ENCODE measurements at places on chromosomes 2 and 18.
A peak's percentile ranks its signal among the peaks of the same experiment; 100 is the strongest.

GRCh38 chr2:2095360-2096093, 235.5 kb downstream of the MYT1L start:
- DNase-seq: no peak

DNA sequence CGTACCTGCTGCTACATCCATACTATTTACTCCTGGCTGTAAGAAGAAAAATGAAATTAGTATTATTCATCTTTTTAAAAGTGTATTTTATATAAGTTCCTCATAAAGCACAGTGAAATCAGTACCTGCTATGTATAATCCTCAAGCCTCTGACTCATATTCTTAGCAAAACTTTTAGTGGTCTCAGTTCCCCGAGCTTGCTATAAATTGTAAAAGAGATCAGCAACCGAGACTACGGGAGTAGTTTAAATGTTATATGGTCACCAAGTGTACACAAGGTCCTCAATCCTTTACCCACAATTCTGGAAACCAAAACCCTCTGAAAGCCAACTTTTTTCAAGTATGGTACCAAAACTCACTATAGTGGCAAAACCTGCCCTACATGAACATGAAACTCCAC, 24.2 kb downstream of the PRPF40A start:
- no peak for DNase-seq

GRCh38 chr18:703213-703967, 9.0 kb downstream of the ENOSF1 start:
- DNase-seq: no peak

DNA sequence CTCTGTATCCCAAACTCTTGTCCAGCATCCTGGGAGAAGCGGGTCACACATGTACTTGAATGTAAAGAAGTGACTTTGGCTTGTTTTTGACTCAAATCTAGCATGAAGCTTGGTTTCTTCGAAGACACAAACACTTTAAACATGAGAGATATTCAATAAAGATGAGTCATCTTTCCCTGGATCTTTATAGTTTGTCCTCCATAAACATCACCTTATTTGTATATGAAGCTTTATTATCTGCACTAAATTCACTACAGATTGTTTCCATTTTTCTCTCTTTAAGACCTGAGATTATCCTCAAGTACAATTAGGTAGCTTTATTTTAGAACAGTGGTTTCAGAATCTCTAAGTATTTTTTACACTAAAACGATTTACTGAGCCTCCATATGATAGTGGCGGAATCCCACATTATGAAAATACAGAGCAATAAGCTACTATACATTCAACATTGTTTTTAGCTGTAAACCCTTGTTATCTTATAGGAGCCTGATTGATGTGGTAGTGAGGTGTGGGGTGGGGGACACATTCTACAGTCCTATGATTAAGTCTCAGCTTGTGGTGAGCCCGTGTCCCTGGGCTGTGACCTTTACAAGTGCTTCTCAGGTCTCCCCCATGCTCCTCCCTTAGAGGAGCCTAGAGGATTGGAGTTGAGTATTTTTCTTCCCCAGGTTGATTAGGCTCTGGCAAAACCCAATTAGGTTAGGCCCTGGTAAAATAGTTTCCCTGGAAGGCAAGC, 79.6 kb upstream of the RAPGEF4 start:
- DNase-seq: no peak

DNA sequence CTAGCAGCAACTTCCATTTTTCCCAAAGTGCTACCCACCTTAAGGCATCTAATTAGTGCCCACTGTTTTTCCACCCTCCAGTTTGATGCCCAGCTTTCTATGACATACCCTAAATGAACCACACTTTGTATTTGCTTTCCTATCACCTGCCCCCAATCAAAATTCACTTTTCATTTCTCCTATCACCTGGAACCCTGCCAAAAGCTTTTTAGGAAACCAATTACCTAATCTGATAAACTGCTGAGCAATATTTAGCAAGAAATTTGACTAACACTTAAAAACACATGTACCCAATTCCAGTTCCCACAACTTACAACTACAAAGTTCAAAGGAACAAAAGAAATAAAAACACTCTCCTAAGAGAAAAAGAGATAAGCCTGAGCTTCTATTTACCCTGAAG, 71.7 kb downstream of the IKZF2 start:
- peak; percentile 43 for DNase-seq

DNA sequence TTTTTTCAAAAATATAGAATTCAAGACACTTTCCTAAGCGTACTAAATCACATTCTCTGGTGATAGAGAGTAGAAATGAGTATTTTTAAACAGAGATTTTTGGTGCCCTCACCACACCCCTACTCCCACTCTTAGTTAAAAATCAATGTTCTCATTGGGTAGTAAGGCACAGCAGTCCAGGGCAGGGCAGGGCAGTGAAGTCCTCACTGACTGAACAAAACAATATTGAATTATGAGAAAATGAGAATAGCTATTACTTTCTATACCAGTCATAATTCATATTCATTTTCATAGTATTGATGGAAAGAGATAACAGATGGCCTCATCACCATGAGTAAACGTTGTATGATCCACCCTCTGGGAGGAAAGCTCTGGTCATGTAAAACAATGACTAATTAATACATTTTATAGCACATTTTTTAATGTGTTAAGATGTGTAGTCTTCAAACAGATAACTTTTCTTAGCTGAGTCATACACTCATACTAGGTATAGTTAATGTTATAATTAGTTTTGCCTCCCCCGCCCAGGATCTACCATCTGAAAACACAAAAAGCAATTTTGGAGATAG, 686.1 kb downstream of the KCNJ3 start:
- DNase-seq: no peak

DNA sequence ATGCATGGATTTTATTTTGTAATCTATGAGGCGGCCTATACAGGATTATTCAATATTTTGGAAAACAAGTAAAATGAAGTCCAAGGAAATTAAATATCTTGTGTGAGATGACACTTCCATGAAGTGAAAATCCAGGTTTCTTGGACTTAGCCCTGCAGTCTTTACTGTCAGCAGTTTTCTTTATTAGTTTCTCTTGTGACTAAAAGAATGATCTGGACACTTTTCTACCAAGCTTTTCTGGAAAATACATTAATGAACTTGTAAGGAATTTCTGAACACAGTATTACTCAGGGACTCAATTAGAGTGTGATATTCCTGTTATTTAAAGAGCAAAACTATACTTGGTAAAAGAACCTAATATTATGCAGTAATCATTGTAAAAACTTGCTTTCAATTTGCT, 610.4 kb upstream of the SLC8A1 start:
- no peak for DNase-seq

GRCh38 chr2:30665761-30666265, 141.4 kb downstream of the CAPN13 start:
- DNase-seq: no peak

DNA sequence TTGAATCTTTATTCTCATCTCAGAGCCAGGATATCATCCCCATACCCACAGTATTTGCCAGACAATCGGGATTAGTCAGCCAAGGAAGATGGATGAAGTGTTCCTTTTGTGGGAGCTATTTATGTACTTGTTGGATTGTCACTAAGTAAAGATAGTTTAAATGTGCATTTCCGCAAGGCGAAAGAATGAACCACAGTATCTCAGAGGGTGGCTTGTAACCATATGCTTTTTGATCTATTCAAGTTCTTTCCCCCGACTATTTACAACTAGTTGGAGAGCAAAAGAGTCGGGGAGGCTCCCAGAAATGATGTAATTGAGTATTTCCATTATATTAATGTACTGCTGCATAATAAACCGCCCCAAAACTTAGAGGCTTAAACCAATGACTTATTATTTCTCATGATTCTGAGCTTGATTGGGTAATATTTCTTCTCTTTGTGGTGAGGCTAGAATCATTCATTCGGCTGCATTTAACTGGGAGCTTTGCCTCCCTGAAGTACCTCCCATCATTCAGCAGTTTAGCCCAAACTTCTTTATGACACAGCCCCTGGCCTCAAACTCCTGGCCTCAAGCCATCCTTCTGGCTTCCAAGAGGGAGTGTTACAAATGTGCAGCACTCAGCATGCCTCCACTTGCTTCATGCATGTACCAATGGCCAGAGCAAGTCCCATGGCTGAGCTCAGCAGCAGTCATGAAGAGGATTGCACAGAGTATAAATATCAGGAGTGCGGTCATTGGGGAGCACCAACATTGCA, 423.7 kb downstream of the METTL4 start:
- no peak for DNase-seq

GRCh38 chr18:6728331-6728730, 1.2 kb upstream of the ARHGAP28 start:
- DNase-seq: no peak

- no peak for DNase-seq
Measured at GRCh38 chr2:232234922-232235615, 143.5 kb upstream of the ALPP start.

- DNase-seq: no peak
Measured at GRCh38 chr18:63260380-63260754, 59.2 kb downstream of the BCL2 start.

- no peak for DNase-seq
Measured at GRCh38 chr2:238425505-238425978, 1.2 kb upstream of the ASB1 start.

GRCh38 chr2:27255660-27256059, 7.2 kb downstream of the SLC30A3 start:
- DNase-seq: no peak

GRCh38 chr18:56148373-56148772, 490.0 kb downstream of the TXNL1 start:
- no peak for DNase-seq

DNA sequence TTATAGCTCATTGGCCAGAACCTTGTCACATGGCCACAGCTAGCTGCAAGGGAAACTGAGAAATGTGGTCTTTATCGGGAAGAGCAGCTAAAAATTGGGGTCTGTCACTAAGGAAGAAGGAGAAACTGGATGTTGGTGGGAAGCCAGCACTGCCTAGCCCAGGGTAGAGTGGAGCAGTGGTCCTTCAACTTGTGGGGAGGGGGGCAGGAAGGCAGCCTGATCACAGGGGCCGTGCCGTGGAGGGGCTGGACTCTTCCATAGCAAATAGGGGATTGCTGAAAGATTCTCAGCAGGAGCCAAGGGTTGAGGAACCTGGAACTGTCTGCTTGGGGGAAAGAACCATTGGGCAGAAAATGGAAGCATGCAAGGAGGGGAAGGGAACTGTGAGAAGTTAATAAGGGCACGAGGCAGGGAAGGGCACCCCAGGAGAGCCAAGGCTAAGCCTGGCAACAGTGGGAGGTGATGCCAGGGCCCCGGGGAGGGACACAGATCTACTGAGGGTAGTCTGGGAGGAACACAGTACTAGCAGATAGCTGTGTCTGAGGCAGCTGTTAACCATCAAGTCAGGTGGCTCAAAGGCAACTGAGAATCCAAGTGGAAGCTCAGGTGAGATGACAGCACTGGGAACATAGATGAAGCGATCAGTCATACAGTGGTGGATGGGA, 5.9 kb upstream of the NEURL3 start:
- no peak for DNase-seq

- DNase-seq: no peak
Measured at GRCh38 chr18:59744271-59744721, 47.1 kb upstream of the CCBE1 start.

DNA sequence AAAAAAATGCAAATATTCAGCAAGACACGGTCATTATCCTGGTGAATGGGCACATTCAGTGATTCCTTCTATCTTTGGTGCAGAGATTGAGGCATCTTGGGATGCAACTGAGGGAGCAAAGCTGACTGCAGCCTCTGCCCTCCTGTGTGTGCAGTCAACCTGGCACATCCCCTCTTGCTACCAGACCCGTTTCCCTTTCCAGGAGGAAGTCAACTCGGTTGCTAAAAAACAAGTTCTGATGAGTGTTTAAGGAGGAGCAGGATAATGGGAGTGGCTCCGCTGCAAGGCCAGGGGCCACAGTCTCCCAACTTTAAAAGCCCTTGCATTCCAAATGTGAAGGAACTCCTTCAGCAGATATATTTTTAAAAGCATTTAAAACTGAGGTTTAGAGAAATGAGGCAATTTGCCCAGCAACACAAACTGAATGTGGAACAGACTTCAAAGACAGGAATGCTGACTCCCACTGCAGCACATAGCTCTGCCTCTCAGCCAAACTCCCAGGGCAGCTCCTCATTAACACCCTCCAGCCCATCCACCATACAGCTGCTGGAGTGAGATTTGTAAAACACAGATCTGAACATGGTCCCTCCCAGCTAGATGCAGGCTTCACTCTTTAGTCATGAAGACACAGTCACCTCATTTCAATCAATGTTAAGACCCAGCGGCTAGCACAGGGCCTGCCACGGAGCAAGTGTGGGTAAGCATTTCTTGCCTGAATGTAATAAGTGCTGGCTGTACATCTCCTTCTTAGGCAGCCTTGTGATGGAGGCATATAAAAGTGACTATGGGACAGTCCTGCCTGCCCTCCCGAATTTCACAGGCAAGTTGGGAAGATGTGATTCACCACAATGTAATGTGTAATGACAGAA, 54.3 kb downstream of the VSNL1 start:
- no peak for DNase-seq

- no peak for DNase-seq
Measured at GRCh38 chr18:63205791-63206252, 113.7 kb downstream of the BCL2 start.

- peak; percentile 55 for DNase-seq
Measured at GRCh38 chr18:9614401-9615279, at the start of gene PPP4R1. TSS of gene PPP4R1 (minus strand) at chr18:9614559. CDS start at chr18:9614484, 75 bp downstream.

- DNase-seq: no peak
Measured at GRCh38 chr18:27404855-27405254, 219.7 kb upstream of the CHST9 start.
